Neural progenitor cell (in vitro differentiated cells): ENCODE measurements at places on chromosomes 11 and 22.

- DNase-seq: no peak
These were observed 7.2 kb upstream of the SLN start for GRCh38 chr11:107719073-107719472.

DNA sequence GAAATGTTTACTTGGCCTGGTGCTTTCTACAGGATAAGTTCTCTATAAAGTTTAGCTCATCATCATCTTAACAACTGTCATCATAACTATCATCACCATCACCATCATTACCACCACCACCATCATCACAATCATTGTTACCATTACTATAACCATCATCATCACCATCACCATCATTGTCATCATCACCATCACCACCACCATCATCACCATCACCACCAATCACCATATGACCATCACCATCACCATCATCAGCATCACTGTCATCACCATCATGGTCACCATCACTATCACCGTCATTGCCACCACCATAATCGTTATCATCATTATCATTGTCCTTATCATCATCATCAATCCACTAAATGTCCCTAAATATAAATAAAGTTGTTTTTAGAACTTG, 54.9 kb downstream of the DHCR7 start:
- no peak for DNase-seq

DNA sequence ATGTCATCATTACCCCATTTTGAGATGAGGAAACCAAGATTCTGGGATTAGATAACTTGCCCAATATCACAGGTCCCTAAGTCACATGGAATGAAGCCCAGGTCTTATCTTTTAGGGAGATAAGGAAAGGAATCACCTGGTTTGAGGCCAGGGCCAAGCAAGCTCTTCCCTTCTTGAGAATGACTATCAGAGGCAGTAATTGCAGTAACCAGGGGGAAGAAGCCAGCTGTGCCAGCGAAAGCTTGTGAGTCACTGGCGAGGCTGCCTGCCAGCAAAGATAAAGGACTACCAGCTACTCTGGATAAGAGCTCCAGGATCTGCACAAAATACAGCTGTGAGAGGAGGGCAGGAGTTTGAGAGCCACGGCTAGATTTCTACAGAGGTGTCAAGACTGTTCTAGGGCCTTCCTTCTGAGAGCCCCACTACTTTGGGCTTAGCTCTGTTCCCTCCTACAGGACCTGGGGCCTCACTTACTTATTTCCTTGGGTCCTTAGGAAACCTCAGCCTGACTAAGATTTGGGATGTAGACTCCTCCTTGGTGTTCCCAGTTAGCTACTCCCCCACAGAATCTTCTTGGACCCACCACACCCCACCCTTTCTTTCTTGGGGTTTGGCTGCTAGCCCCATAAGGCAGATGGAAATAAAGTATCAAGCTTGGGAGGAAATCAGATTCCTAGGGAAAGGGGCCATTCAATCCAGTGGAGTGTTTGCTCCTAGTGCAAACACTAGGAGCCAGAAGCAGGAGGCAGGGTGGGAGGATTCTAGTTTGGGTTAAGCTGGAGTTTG, 9.7 kb upstream of the CCKBR start:
- DNase-seq: no peak

DNA sequence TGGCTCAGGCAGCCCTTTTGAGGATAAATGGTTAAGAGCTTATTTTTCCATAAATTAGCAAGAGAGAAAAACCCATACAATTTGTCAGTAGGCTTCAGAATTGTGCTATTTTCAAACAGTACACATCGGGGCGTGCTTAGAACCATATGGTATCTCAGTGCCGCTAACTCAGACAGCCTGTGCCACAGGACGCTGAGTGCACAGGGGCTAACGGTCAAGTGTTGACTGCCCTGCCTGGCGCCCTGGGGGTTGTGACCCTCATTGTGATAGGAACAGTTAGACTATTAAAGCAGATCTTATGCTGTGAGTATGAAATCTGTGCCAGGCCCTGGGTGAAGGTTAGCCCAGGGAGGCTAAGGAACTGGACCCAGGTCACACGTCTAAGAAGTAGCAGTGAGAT, 1519.7 kb downstream of the BRD1 start:
- DNase-seq: no peak

DNA sequence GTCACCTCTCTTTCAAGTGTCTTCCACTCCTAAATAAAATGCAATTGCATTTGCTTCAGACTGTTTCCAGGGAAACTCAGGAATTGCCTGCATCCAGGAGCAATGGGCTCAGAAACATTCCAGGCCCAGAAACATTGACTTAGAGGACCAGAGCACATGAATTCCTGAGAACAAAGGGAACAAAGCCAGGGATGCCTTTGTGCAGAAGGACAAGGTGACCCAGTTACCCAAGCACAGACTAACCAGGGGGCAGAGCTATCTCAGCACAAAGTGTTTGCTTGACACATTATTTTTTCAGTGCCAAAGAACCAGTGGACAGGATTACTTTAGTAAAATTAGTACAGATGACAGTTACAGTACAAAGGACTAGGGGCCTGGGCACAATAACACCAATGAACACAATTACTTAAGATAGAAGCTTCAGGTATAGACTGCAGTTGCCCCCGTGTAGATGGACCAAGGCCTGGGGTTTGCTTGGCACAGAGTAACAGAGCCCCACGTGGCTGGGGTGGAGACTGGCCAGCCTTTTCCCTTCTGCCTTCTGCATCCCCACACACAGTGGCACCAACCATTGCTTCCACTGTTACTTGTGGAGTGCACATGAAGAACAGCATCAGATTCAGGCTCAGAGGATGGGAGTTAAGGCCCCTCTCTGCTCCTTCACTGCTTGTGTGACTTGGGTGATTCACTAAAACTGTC, 500.8 kb downstream of the INSC start:
- DNase-seq: peak; percentile 45

- no peak for DNase-seq
These were observed 4.2 kb downstream of the USP2 start for GRCh38 chr11:119377112-119377901.

DNA sequence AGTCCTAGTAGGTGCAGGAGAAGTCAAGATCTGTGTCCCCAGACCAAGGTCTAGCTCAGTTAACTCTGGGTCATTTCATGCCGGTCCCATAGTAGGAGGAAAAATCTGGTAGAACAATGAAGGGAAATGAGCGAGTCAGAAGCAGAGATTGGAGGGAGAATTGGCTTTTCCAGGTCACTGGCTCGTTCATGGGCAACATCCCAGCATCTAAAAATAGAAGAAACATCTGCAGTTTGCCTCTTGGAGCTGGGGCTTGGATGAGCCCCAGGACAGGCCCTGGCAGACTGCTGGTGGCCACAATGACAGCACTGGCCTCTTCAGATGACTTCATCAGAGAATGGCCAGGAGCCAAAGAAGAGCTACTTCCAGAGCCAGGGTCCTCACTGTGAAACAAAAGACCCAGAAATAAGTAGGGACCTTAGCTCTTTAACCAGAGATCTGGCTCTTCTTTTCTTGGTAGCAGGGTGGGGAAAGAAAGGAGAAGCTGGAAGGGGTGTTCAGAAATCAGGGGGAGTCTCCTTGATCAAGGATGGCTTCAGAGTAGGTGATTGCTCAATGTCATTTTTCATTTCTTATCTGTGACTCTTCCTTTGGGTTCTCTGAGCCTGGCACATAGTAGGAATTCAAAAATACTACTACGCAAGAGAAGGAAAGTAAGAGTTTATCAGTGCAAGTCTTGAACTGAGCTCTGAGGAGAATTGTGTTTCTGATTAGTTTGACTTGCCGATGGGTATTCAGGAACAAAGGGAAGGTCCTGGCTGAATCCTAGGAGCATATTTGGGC, 102.6 kb downstream of the TMPRSS5 start:
- DNase-seq: no peak

DNA sequence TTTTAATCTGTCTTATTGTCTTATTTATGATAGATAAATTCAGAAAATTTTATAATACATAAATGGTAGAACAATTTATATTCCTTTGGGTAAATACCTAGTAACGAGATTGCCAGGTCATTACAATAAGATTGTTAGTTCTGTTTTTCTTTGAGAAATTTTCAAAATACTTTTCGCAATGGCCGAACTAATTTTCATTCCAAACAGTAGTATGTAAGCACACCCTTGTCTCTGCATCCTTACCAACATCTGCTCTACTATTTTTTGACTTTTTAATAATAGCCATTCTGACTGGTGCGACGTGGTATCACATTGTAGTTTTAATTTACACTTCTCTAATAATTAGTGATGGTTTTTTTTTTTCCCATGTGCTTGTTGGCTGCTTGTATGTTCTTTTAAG, 351.4 kb upstream of the LUZP2 start:
- no peak for DNase-seq

DNA sequence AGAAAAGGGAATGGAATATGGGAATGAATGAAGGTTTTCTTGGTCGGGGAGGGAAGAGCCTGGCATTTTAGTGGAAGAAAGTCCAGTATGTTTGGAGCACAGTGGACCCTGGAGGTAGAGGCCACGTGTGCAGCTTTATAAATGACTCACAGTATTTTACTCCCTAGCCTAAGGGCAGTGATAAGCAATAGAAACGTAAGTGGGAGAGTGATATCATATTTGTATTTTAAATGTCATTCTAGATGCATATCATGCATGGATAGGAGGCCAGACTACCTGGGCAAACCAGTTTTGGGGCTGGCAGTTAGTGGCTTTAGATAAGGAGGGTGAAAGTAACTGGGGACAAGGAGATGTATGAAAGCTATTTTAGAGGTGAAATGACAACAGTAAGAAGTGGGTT, 174.1 kb downstream of the ARHGAP42 start:
- no peak for DNase-seq
